ENCODE measurements at places on chromosomes 7 and 10.

GRCh38 chr10:110361800-110362456 is 57.2 kb upstream of the SMNDC1 start:
- DNase-seq: no peak

GRCh38 chr10:21039721-21040120 is 142.6 kb upstream of the NEBL start:
- no peak for DNase-seq

- peak; percentile 71 for DNase-seq
Observed at GRCh38 chr10:99845837-99846382, 63.5 kb downstream of the ABCC2 start.

- no peak for DNase-seq
Observed at GRCh38 chr10:28937959-28938358, 260.6 kb downstream of the BAMBI start.

DNA sequence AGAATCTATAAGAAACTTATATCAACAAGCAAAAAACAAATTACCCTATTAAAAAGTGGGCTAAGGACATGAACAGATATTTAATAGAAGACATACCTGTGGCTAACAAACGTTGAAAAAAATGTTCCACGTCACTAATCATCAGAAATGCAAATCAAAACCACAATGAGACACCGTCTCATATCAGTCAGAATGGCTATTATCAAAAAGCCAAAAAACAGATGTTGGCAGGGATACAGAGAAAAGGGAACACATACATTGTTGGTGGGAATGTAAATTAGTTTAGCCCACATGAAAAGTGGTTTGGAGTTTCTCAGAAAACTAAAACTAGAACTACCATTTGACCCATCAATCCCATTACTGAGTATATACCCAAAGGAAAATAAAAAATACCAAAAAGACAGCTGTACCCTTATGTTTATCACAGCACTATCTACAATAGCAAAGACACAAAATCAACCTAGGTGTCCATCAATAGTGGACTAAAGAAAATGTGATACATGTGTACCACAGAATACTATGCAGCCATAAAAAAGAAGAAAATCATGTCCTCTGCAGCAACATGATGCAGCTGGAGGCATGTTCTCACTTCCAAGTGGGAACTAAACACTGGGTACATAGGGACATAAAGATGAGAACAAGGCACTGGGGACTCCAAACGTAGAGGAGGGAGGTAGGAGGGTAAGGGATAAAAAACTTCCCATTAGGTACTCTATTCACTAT is 83.8 kb upstream of the TMEM168 start:
- no peak for DNase-seq

DNA sequence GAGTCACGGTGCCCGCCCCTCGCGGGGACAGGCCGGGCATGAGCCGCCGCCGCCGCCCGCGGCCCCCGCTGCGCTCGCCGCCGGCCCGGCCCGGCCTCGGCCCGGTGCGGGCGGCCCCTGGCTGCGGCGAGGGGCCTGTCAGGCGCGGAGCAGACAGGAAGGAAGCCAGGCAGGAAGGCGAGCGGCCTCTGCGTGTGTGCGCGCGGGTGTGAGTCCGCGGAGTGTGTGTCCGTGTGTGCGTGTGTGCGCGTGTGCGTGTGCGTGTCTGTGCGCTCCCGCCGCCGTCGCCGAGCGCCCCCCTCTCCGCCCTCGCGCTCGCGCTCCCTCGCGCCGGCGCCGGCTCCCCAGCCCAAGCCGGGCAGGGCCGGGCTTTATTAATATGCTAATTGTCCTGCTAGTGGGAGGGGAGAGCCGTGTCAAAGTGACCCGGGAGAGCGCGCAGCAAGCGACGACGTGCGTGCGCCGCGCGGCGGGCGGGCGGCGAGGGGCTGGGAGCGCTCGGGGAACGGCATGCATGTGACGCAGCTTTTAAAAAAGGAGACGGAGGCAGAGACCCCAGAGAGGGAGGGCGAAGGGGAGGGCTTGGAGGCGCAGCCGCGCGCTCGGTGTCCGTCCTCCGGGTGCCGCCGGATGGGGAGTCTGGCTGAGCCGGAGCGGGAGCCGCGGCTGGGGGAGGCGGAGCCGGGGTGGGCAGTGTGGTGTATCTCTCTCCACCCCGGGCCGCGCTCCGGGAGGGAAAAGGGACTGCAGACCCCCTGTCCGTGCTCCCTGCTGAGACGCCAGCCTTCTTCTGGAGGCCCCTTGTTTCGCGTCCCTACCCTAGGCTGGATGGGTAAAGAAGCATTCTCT is at the start of gene LDB1:
LDB1 (minus strand) TSS at position 227 of the 849 bp plus-strand sequence. CDS start 258 bp downstream, outside the sequence.
- peak; percentile 78 for DNase-seq

DNA sequence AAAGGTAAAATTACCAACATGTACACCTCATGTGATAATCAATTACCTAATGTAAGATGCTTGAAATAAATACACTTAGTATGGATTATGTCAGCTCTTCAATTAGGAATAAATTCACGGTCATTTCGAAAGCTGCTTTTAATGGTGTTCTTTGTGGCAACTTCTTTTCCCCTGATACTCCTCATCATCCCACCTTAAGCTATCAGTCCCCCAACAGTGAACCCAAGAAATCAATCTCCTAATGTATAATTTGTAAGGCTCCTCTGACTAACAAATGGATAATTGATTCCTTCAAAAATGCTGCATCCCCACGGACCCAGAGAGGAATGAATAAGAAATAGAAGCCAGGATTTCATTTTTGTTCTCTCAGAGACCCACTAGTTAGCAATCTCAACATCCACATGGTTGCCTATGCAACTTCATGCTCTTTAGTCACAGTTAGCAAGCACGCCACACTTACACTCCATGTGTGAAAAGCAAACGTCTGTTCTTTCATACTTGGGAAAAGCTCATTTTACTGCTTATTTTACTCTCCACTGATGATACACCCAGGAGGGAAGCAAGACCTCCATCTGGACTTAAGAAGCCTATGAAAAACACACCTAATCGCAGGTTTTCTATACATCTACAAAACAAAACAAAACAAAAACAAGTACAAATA is 70.1 kb downstream of the VPS41 start:
- DNase-seq: no peak

DNA sequence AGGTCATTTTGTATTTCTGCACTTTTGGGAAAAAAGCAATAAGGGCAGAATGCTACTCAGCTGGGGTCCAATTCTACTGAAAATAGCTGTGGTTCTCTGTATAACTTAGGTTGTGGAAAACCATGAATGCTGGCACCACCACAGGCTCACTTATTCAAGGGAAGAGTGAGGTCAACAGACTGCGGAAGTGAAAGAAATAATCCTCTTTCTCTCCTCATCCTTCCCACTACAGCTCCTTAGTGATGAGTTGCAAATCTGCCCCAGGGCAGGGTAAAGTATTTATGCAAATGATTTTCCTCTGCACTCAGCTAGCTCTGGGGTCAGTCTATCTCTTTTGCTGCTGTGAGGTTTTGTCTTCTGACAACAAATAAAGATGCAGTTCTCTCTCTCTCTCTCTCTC is 74.1 kb upstream of the PTPRZ1 start:
- DNase-seq: no peak

- no peak for DNase-seq
Observed at GRCh38 chr7:20358762-20359282, 28.1 kb downstream of the ITGB8 start.

GRCh38 chr7:150735596-150736358 is 1.4 kb upstream of the GIMAP5 start:
- DNase-seq: no peak

- no peak for DNase-seq
Observed at GRCh38 chr10:119634219-119634544, 17.0 kb upstream of the BAG3 start.

DNA sequence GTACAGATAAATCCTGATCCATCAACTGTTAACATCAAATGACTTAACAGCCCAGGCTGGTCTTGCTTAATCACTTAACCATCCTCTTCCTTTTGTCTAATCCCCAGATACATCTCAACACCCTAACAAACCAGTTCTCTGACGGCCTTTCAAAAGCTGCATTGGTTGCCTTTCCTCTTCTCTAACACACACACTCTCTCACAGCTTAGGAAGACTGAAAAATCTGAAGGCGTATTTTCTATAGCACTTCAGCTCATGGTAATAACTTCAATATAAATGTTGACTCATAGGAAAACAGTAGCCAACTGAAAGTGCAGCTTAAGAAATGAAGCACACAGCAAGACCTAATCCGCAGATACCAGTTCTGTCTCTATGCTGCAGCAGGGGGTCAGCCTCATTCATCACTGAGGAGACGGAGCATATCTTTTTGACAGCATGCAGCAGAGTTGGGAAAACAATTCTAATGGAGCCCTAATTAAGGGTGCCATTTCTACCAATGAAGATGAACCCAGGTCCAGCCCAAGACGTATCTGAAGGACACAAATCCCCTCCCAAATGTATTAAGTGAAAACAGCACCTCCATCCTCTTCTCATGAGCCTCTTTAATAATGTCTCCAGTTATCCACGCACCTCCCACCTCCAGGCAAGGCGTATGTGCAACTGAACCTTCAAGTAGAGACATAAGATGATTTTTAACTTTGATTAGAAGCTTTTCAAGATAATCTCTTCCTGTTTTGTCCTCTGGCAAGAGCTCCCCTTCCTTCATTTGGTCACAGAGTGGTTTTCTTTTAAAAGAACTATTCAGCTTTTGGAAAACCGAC is 211.7 kb upstream of the NFE2L3 start:
- no peak for DNase-seq

GRCh38 chr7:47536661-47537611 is 45.0 kb downstream of the TNS3 start:
- peak; percentile 25 for DNase-seq

DNA sequence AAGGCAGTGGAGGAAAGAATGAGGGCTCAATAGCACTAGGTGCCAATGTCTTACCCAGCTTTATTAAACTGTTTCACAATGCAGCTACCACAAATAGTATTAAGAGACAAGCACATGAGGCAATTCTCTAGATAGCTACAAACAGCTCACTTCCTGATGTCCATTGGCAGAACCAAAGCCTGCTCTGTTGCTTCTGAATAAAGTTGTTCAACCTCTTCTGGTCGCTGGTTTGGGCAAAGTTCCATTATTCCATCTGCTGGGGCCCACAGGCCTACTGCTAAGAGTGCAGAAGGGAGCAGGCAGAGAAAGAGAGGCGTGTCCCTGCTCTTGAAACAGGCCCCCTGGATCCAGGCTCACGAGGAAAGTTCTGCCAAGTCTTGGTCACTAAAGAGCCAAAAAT is 173.9 kb downstream of the ZNF438 start:
- DNase-seq: no peak

- DNase-seq: no peak
Observed at GRCh38 chr10:69792341-69792740, 9.4 kb upstream of the COL13A1 start.

DNA sequence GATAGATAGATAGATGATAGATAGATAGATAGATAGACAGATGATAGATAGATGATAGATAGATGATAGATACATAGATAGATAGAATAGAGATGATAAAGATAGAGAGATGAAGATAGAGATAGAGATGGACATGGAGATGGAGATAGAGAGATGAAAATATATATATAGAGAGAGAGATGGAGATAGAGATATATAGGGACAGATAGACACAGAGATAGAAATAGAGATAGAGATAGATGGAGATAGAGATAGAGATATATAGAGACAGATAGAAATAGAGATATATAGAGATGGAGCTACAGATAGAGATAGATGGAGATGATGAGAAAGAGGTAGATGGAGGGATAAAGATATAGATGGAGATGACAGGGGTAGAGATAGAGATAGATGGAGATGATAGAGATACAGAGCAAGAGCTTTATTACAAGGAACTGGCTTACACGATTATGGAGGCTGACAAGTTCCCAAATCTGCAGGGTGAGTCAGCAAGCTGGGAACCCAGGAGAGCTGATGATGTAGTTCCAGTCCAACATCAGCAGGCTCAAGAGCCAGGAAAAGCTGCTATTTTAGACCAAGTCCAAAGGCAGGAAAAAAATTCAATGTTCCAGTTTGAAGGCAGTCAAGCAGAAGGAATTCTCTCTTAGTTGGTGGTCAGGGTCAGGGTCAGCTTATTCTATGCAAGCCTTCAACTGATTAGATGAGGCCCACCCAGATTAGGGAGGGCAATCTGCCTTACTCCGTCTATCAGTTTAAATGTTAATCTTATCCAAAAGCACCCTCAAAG is 37.1 kb downstream of the CAV1 start:
- no peak for DNase-seq

- DNase-seq: no peak
Observed at GRCh38 chr10:576130-576465, 113.4 kb downstream of the DIP2C start.

DNA sequence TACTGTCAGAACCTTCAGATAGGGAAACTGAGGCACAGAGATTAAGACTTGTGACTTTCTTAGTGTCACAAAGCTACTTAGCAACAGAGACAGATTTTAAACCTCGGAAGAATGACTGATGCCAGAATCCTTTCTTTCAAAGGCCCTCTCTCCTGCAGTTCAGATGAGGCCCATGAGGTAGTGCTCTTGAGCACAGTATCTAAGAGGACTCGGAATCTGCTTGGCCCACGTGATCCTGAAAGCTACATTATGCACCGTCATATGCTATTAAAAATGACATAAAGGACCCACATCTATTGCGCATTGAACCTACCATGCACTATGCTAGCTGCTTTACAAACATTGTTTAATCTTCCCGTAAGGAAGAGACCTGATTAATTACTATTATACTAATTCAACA is 355.9 kb downstream of the SFMBT2 start:
- no peak for DNase-seq

DNA sequence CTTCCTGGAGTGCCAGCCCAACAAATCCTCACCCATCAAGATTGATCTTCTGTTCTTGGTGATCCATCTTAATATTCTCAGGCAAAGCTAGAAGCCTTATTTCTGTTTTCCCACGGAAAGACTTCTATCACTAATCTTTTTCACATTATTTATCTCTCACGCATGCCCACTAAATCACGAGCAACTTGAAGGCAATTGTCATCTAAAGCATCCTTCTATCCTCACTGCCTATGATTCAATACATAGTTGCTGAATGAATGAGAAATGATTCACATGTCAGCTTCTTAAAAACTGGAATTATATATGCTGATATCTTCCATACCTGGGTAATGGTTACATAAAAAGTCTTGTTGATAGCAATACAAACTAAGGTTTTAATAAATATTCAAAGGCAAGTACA is 12.6 kb upstream of the COL1A2 start:
- DNase-seq: no peak

DNA sequence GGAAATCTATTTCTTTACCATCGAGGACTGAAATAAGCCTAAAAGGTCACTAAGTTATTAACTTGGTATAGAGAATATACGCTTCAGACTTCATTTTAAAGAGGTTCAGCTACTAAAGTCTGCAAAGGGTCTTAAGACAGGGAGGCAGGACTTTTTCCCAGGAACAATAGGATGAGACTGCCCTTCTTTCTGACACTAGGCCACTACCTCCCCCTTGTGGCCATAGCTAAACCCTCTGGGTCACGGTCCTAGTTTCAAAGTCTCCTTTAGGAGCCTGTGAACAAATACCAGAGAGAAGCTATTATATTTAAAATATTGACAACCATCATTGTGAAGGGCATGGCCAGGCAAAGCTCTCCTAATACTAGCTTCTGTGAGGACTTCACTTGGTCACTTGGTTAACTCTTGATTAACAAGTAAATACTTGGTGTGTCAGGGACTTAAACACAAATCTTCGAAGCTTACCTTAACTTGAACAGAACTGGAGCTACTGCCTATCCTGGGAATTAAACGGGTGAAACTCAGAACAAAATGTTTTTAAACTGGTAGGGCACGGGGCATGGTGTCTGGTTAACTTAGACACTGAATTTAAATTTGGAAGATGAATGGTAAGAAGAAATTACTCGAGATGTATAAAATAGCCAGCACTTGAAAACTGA is 75.6 kb downstream of the CCDC6 start:
- DNase-seq: peak; percentile 66
